Muscle of leg (tissue), 16 donors: ENCODE measurements at places on chromosomes 7 and 10. TPM values are rescaled to one million over a fixed set of nuclear protein-coding genes. Genes with fewer than 3 reads are reported as not detected.

DNA sequence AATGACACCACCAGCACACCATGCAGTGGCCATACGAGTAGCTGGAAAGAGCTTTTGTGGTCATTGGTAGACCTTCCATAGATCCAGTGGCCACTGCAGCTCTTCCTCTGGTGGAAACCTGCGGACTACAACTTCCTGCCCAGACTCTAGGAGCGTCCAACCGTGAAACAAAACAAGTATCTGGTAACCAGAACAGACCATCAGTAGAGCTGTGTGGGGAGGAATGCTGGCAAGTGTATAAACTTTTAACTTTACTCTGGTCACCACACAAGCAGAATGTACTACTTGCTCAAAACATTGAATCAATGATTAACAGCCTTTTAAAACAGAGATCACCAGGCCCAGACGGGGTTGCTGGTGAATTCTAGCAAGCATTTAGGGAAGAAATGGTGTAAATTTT lies 154.7 kb upstream of the DGKB start:
- no peak overlapping the region for H3K4me3 ChIP-seq
- no peaks in the 10 kb centered on the region for H3K27me3 ChIP-seq
- no peak for DNase-seq

DNA sequence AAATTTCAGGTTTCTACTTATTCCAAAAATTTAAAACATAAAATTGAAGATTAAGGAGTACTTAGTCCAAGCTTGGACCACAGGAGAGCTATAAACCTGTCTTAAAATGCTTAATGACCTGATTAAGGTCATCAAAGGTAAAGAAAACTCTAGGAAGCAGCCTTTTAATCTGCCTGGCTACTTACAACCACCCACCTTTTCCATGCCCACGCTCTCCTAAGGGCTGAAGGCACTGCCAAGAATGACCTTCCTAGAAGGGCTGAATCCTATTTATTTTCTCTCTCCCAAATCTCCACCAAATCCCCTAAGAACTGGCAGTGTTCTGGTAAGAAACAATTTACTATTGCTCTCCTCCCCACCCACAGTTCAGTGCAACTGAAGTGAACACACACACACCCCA lies 6.8 kb downstream of the MPP7 start:
- no peaks in the 10 kb centered on the region for H3K27me3 ChIP-seq
- peaks cover 5% of the 10 kb centered on the region for H3K4me1 ChIP-seq
- no peaks in the 10 kb centered on the region for H3K36me3 ChIP-seq
- H3K4me3 ChIP-seq: no peak overlapping the region

DNA sequence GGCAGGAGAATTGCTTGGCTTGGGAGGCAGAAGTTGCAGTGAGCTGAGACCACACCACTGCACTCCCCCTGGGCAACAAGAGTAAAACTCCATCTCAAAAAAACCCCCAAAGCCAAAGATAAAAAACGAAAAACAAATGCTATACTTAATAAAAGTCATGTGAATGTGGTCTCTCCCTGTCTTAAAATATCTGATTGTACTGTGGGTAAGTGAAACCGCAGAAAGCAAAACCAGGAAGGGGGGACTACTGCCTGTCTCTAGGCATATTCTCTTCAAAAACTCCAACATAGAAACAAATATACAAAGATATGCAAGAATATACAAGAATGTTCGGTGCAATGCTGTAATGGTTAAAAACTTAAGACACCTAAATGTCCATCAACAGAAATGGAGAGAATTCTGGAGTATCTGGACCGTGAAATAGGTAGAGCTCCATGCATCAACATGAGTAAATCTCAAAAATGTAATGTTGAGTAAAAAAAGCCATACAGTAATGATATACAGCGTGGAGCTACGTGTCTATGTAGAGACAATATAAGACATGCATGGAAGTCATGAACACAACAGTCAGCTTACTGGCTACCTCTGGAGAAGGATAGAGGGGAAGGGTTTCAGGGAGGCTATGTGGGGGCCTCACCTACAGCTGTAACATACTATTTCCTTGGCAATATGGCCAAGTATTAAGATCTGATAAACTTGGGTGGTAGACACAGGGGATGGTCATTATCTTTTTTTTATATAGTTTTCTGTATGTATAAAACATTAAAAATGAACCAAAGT lies 2.1 kb downstream of the ZNF394 start:
- DNase-seq: no peak
- H3K4me3 ChIP-seq: no peak overlapping the region
- peaks cover 14% of the 10 kb centered on the region for H3K4me1 ChIP-seq
- H3K36me3 ChIP-seq: peaks cover 45% of the 10 kb centered on the region

GRCh38 chr10:67788028-67788886 lies 49.7 kb downstream of the DNAJC12 start:
- no peaks in the 10 kb centered on the region for H3K36me3 ChIP-seq
- DNase-seq: peak; percentile 16
- no peaks in the 10 kb centered on the region for H3K4me1 ChIP-seq
- H3K4me3 ChIP-seq: no peak overlapping the region
- H3K27me3 ChIP-seq: no peaks in the 10 kb centered on the region

- no peak overlapping the region for H3K4me3 ChIP-seq
- H3K27me3 ChIP-seq: no peaks in the 10 kb centered on the region
- no peak overlapping the region for H3K27ac ChIP-seq
Observed at GRCh38 chr7:66557214-66558200, 71.2 kb upstream of the KCTD7 start.

DNA sequence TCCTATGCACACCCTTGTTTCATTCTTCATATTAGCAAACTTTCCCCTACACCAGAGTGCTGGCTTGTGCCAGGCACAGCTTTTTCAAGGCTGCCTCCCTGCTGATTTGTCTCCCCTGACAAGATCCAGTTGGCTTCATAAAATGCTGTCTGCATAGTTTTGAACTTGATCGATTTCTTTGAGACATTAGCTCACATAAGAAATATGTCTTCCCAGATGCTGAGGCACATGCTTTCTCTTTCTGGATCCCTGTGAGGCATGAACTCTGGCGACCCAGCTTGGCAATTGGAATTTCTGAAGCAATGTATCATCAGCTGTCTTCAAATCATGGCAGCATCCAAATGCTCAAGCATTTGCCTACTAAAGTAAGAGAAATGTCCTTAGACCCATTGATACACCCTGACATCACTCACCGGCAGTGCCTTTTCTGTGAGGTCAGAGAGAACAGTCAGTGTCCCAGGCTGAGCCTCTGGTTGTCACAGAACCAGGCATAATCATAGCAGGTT lies 616.4 kb upstream of the GHITM start:
- peaks cover 4% of the 10 kb centered on the region for H3K4me1 ChIP-seq
- H3K4me3 ChIP-seq: no peak overlapping the region
- peak overlapping the region; percentile 15 for H3K27ac ChIP-seq
- H3K27me3 ChIP-seq: no peaks in the 10 kb centered on the region
- DNase-seq: peak; percentile 76

DNA sequence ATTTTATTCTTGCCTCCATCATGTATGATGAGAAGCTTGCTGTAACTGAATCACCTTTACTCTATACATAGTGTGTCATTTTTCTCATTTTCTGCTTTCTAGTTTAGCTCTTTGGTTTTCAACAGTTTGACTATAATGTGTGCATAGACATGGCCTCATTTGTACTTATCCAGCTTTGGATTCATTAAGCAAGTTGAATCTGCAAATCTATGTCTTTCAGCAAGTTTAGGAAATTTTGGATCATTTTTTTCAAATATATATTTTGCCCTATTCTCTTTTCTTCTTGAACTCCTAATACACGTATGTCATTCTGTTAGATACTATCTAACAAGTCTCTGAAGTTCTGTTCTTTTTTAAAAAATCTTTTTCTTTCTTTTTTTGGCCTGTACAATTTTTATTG lies 57.8 kb downstream of the PRLHR start:
- no peaks in the 10 kb centered on the region for H3K36me3 ChIP-seq
- H3K4me1 ChIP-seq: no peaks in the 10 kb centered on the region
- no peak overlapping the region for H3K27ac ChIP-seq
- no peak overlapping the region for H3K4me3 ChIP-seq
- no peaks in the 10 kb centered on the region for H3K27me3 ChIP-seq

DNA sequence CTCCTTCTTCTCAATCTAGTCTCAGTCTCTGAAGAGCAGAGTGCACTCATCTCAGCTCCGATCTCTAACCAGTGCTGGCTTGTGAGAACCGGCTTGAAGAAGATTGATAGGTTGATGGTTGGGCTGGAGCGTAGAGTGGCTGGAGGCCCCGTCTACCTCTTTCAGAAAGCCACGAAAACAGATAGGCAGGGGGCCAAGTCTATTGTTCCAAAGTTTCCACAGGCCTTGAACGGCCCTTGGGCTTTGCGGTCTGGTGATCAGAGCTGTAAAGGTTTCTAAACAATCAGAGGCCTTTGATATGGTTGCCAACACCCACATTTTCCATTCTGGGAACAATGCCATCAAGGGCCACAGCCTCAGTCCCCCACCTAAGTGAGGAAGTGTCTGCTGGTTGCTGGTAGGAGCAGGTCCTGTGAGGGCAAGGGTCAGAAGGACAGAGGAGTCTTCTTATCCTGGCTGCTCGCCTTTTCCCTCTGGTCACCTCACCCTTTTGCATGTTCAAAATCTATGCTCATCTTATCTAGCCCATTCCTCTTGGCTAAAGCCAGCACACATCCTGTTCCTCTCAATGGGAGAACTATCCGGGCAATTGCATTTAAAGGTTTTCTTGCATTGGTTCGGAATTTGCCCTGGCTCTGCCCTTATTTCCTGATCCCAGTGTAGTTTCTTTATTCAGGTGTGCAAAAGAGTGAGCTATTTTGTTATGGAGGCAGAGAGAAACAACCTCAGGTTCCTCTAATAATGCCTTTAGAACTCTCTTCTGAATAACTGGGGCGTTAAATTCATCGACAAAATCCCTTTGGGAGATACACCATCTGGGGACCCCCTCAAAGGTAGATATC lies 70.3 kb upstream of the KMT2E start:
- H3K4me1 ChIP-seq: peaks cover 13% of the 10 kb centered on the region
- H3K27me3 ChIP-seq: no peaks in the 10 kb centered on the region
- H3K36me3 ChIP-seq: no peaks in the 10 kb centered on the region
- no peak overlapping the region for H3K4me3 ChIP-seq
- peak overlapping the region; percentile 93 for H3K27ac ChIP-seq
- DNase-seq: peak; percentile 79

- peak; percentile 92 for DNase-seq
- no peaks in the 10 kb centered on the region for H3K4me1 ChIP-seq
- no peaks in the 10 kb centered on the region for H3K36me3 ChIP-seq
- H3K27me3 ChIP-seq: no peaks in the 10 kb centered on the region
Observed at GRCh38 chr10:68406815-68407548, at the start of gene RUFY2. Gene RUFY2, minus strand, starts transcription at chr10:68407277. Its CDS starts 88 bp downstream, at chr10:68407189.

DNA sequence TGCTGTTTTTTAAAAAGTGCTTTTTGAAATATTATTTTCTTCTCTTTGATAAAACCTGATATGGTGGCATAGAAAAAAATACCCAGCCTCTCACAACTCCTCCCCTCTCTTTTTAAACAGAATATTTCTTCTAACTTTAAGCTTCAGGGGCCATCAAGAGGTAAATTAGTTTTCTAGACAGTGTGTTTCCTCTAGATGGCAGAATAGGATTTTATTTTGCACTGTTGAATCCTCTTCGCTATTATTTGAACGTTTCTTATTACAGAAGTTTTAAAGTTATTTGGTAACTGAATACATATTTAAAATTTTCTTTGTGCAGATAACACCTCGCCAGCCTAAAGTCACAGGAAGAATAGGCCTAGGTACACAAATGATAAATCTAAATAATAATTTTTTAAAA lies 30.3 kb downstream of the ARL5B start:
- H3K4me3 ChIP-seq: no peak overlapping the region
- H3K27me3 ChIP-seq: no peaks in the 10 kb centered on the region
- no peak overlapping the region for H3K27ac ChIP-seq
- DNase-seq: peak; percentile 30
- no peaks in the 10 kb centered on the region for H3K36me3 ChIP-seq

GRCh38 chr10:88116971-88117626 lies 253.7 kb downstream of the PTEN start:
- no peak for DNase-seq
- H3K27me3 ChIP-seq: no peaks in the 10 kb centered on the region
- no peak overlapping the region for H3K4me3 ChIP-seq
- no peaks in the 10 kb centered on the region for H3K36me3 ChIP-seq
- no peak overlapping the region for H3K27ac ChIP-seq
- H3K4me1 ChIP-seq: no peaks in the 10 kb centered on the region

DNA sequence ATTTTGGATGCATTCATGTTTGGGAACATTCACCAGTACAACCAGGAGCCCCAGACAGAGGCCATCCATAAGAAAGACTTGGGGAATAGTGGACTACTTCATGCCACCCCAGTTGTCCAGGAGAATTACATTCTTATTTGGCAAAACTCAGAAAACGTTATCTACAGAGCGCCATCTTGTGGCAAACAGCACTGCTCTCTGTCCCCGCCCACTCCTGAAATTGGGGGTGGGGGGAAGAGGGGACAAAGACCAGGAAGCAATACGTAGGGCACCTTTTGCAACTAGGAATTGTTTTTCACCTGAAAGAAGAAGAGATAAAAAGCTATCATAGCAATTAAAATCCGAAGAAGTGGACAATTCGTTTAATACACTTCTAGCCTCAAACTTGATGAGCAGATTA lies 134.6 kb upstream of the MGMT start:
- peak; percentile 24 for DNase-seq
- H3K36me3 ChIP-seq: no peaks in the 10 kb centered on the region
- H3K4me1 ChIP-seq: no peaks in the 10 kb centered on the region
- no peak overlapping the region for H3K27ac ChIP-seq
- H3K4me3 ChIP-seq: no peak overlapping the region
- no peaks in the 10 kb centered on the region for H3K27me3 ChIP-seq

- no peaks in the 10 kb centered on the region for H3K36me3 ChIP-seq
- no peak overlapping the region for H3K27ac ChIP-seq
- no peak for DNase-seq
- H3K4me1 ChIP-seq: peaks cover 14% of the 10 kb centered on the region
- H3K4me3 ChIP-seq: peak overlapping the region; percentile 80
Observed at GRCh38 chr10:99659868-99660366, 608 bp downstream of the ENTPD7 start.

- H3K4me1 ChIP-seq: peaks cover 77% of the 10 kb centered on the region
- H3K27ac ChIP-seq: peak overlapping the region; percentile 74
- no peak for DNase-seq
- no peaks in the 10 kb centered on the region for H3K27me3 ChIP-seq
- peaks cover 47% of the 10 kb centered on the region for H3K36me3 ChIP-seq
Observed at GRCh38 chr10:102619281-102619981, 24.8 kb upstream of the TRIM8 start.

DNA sequence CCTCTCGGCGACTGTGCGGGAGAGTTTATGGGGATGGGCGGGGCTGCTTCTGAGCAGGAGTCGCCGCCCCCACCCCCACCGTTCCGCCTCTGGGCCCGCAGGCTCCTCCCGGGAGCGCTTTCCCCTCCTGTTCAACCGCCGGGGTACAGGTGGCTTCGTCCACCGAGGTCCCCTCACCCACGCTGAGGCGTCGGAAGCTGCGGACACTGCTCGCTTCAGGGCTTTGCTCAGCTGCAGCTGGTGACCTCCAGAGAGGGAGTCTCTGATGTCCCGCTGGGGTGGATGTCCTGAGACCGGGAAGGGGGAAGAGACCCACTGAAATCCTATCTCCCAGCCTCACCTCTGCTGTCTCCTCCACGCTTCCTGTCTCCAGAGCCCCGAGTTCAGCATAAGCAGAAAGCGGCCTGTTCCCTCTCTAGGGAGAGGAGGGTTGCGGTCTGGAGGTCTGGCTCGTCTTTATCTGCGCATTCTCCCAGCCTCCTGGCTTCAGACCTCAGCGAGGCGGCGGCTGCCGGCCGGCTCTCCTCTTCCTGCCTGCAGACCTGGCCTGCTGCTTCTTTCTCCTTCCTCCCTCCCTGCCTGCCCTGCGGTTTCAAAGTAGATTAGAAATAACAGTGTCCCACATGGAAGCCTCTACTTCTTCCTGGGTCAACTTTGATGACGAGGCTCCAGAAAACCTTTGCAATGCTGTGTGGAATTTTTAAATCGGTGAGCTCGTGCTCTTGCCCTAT lies 1.8 kb downstream of the CYP2E1 start:
- H3K27ac ChIP-seq: no peak overlapping the region
- peaks cover 46% of the 10 kb centered on the region for H3K27me3 ChIP-seq
- H3K4me3 ChIP-seq: no peak overlapping the region
- H3K4me1 ChIP-seq: no peaks in the 10 kb centered on the region

Gene TFEC
- total RNA-seq: 1.2 TPM

Gene ANKRD30A
- total RNA-seq: not detected

Gene NCF1
- total RNA-seq: 0.66 TPM
